ENCODE measurements at places on chromosomes 16 and 17.

- DNase-seq = no peak
These were observed 498.6 kb downstream of the GRIN2A start for GRCh38 chr16:9683677-9684076.

- no peak for DNase-seq
These were observed 462.5 kb upstream of the EEF2KMT start for GRCh38 chr16:5560084-5560483.

GRCh38 chr17:77535435-77535834 is 394.7 kb downstream of the SEC14L1 start:
- no peak for DNase-seq

DNA sequence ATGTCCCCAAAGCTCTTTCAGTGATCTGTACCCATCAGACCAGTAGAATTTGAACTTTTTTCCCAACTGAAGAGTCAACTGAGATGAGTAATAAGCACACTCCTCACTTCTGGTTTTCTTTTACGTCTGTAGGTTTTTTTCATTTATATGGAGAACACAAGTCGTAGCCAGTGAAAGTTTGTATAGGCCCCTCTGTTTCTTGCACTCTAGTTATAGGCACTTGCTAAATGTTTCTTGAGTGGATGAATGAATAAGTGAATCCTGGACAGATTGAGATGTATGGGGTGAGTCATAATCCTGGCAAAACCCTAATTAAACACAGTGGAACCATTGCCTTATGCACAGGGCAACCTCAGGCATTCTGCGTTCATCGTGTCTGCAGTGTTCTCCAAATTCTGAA is 193.7 kb upstream of the TBX2 start:
- no peak for DNase-seq

GRCh38 chr16:61814726-61815347 is 221.4 kb downstream of the CDH8 start:
- no peak for DNase-seq

DNA sequence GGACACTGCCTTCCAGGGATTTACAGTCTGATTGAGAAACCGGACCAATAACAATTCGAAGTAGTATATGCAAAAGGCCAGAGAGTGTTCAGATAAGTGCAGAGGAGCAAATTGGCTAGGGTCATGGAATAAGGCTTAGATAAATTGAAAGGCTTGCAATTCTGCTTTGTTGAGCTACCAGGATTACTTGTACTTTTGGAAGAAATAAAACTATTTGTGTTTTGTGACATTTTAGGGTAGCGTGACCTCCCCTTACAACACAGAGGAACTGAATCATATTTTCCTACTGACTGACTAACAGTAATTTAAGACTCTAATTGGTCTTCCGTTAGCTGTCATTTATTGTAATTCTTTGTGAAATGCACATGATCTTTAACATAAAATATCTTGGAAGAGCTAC is 104.7 kb downstream of the PITPNC1 start:
- DNase-seq = no peak

DNA sequence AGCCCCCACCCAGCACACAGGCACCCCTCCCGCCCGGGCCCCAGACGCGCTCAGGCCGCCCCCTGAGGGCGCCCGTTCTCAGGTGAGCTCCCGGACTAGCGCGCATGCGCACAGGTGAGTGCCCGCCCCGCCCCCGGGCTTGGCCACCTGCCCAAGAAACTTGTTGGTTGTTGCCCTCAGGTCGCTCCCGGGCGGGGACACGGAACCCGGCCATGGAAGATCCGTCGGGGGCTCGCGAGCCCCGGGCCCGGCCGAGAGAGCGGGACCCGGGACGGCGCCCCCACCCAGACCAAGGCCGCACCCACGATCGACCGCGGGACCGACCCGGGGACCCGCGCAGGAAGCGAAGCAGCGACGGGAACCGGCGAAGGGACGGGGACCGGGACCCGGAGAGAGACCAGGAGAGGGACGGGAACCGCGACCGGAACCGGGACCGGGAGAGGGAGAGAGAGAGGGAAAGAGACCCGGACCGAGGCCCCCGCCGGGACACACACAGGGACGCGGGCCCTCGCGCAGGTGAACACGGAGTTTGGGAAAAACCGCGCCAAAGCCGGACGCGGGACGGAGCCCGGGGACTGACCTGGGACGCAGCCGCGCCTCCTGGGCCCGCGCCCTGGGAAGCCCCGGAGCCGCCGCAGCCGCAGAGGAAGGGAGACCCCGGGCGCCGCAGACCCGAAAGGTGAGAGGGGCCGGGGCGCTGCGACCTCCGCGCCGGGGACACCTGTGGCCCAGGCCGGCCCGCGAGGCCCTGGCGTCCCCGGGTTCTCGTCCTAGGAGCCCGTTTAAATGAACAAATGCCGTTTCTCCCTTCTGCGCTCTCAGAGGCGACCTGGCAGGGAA is at the start of gene MARVELD3:
Gene MARVELD3, plus strand, starts transcription at position 167 of the 840 bp plus-strand sequence. Its CDS starts 46 bp downstream, at position 213.
- DNase-seq = no peak

GRCh38 chr17:34556384-34556783 is 23.0 kb upstream of the TMEM132E start:
- DNase-seq = no peak

Data from NCI-H1694 (cell line).